ENCODE measurements at places on chromosomes 7 and 10.

- DNase-seq, result no peak
Observed at GRCh38 chr7:44072364-44073231, 7.2 kb upstream of the PGAM2 start.

GRCh38 chr7:157495594-157495993 is 158.8 kb downstream of the DNAJB6 start:
- no peak for DNase-seq

- no peak for DNase-seq
Observed at GRCh38 chr10:78757344-78757925, 311.3 kb upstream of the ZMIZ1 start.

DNA sequence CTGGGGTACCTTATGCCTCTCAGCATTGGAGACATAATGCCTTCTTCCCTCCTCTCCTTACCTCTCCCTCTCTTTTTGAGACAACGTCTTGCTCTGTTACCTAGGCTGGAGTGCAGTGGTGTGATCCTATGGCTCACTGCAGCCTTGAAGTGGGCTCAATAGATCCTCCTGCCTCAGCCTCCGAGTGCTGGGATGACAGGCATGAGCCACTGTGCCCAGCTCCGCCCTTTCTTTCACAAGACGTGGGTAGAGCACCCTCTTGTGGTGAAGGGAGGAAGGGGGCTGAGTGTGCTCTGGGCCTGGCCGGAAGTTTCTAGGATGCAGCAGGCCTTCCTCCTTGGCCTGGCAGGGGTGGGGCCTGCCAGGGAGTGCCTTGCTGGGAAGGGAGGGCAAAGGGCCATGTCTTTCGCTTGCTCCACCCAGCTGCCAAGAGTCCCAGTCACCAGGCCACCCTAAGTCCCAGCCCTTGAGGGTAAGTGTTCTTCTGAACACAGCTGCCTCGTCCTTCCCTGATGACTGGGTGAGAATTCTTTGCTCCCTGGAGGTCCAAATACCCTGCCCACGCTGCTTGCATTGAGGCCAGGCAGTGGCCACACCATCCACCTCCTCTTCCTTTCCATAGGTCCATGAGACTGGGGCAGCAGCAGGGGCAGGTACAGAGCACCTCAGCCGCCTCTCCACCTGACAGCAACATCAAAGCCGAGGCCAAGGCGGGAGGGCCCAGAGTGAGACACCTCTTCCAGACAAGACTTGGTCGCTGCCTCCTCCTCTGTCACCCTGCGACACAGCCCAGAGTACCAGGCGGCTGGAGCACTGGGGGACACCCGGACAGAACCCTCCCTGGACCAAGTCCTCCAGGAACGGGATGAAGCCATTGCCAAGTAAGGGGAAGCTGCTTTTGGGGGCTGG is 3.7 kb downstream of the ABHD11 start:
- peak; percentile 65 for DNase-seq

GRCh38 chr7:2821842-2822507 is 22.1 kb downstream of the GNA12 start:
- no peak for DNase-seq

DNA sequence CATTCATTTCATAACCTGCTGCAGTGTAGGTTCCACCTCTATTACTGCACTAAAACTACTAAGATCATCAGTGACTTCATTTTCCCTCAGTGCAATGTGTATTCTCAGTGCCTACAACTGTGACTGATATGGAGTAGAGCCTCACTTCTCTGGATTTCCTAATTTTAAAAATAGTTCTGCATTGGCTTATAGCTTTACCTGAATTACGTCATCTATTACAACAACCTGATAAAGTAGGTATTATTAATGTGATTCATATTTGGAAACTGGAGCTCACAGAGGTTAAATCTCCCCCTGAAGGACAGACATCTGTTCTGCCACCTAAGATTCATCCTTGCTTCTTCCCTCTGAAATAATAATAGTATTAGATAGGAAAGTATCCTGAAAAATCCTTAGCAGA is 70.9 kb upstream of the NOBOX start:
- DNase-seq, result no peak

DNA sequence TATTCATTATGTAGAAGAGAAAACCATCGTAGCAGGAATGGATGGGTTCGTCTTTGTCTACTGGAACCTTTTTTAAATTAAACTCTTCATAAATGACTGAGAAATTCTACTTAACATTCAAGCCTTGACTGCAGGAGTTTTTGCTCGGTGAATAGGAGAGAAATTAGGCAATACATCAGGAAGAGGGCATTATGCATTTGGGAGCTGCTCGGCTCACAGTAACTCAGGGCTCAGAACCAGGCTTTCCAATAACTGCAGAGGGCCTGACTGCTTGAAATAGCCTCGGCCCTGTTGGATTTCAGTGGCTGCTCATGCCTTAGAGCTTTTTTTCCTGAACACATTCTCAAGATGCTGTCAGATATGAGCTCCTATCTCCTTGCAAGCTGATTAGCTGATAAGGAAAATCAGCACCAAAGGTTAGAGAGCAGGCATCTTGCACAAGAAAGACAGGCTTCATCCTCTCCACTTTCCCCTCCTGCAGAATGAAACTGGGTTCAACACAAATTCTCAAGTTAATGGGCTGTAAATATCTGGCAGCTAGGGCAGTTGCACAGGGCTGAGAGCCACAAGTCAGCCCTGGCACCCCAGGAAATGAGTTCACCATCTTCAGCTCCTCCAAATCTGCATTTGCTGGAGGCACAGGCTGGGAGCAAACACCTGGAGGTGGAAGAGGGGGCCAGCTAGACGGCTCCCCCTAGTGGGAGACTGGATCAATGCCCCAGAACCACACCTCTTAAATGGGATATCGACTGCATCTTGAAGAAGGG is 24.3 kb downstream of the TECTB start:
- DNase-seq, result no peak

- no peak for DNase-seq
Observed at GRCh38 chr7:140242057-140243031, 65.6 kb upstream of the KDM7A start.

DNA sequence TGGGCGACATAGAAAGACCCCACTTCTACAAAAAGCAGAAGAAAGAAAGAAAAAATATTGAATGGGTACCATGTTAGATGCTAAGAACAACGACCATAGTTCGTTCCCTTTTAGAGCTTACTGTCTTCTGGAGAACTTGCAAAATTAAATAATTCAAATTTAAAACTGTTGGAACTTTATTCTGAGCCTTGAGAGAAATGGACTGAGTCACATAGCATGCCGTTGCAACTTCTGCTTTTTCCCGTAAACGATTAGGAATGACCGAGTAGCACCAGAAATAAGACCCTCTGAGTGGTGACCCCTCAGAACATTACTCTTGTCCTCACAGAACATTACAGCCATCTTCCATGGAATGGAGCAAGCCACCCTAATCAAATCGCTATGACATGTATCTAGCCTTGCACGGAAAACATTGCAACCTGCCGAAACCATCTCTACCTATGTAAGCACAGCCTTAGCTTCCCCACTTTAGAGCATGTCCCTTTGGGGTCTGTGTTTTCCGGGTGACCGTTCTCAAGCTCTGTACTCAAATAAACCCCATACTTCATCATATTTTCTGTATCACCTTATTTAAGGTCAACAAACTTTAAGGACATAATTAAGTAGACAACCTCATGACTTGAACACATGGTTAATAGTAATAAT is 179.1 kb downstream of the PRKCQ start:
- no peak for DNase-seq

DNA sequence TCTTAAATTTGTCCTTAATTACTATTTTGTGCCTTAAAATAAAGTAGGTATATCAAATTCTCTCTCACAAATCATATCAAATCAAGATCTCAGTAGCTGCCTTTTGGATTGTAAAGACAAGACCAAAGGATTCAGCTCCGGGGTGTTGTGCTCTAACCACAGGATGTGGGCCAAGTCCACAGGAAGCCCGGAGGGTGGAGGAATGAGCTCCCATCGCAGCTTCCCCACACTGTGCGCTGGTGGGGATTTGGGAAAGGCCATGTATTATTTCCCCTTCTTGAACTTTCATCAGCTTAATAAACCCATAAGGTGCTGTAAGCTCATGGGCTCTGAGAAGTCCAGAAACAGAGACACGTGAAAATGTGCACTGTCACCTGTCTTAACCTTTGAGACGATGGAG is 241.6 kb upstream of the TCERG1L start:
- no peak for DNase-seq

GRCh38 chr10:106577266-106577665 is 587.2 kb downstream of the SORCS1 start:
- DNase-seq, result no peak

DNA sequence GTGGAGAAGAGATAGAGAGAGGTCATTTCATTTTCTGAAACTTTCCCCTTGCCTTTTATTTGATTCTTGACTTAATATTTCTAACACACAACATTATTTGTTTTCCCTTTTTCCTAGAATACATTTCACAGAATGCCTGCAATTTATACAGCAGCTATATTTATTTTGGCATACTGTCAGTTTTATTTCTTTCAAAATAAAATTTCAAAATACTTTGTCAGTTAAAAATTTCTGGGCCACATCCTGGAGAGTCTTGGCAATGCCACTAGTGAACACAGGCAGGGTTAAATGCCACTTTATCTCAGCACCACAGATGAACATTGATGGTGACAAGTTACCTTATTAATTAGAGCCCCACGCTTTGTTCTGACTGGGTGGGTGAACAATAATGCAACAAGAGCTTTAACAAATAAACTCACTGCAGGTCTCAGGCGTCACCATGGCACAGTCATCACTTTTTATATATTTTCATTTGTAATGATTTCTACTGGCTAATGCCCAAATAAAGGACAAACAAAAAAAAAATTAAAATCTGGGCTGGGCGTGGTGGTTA is 494.0 kb downstream of the KIF20B start:
- DNase-seq, result no peak

DNA sequence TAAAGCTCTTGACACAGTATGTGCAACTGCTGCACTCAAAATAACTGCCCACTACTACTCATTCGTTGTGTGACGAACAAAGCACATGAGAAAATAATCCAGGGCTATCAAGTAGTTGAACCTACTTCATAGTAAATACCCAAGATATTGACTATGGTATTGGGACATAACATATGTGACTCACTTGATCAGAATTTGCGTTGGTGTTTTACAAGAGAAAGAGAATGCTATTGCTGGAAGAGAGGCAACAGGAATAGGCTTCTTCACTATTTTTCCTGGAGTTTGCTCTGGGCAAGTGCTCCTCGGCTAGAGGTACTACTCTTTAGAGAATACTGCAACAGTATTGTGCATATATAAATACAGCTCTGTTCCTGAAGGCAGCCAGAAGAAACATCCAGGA is 2.5 kb downstream of the DGKB start:
- no peak for DNase-seq

DNA sequence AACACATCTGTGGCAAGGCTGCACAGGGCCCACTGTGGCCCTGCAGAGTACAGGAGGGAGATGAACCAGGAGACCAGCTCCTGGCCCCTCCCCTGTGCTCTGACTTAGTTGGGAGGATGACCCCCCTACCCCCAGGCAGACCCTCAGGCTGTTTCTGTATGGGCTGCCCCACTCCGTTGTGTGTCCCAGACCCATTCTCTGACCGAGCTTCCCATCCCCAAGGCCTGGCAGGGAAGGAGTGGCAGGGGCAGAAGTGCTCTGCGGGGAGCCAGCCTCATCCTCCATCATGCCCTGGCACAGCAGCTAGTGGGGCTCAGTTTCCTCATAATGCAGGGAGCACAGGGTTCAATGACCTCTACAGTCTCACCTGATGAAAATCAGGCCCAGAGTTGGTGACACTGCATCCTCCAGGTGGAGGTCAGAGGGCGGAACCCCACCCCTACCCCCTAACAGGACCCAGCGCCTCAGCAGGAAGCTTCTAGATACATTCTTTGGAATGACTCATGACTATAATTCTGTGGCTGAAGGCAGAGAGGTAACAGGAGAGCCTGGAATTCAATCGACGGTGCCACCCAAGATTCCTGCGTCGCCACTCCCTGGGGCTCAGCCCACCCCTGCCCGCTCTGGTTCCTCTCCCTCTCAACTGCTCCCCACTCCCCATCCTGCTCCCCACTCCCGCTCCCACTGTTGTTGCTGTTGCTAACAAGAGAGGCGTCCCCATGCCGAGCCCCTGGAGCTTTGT is 18.2 kb downstream of the PODXL start:
- DNase-seq, result no peak

DNA sequence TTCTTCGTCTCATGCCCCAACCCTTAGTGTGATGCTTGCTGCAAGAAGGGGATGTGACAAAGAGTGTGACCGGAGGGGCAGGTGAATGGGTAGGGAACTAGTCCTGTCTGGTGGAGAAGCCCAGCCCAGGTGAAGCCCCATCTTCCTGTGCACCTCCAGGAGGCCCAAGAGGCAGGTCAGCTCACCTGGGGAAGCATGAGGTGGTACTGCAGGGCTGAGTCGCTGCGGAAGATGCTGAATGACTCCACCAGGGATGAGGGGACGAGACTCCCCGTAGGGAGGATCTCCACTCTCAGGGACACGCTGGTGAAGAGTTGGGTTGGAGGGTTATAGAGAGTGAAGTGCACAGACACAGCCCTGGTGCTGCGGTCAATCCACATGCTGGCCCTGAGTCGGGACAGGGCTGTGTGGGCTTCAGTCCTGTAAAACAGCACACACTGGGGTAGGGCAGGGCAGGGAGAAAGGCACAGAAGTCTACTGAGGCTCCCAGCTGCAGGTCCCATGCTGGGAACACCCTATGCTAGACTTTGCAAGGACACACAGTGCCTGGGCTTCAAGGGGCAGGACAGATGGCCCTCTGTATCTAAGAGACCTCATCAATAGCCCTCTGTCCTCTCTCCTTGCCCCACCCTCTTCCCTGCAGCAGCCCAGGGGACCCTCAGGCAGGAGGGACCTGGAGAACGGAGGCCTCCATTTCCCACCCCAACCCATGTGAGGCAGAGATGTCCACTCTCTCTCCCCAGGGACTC is 136.5 kb downstream of the PKD1L1 start:
- DNase-seq, result no peak

DNA sequence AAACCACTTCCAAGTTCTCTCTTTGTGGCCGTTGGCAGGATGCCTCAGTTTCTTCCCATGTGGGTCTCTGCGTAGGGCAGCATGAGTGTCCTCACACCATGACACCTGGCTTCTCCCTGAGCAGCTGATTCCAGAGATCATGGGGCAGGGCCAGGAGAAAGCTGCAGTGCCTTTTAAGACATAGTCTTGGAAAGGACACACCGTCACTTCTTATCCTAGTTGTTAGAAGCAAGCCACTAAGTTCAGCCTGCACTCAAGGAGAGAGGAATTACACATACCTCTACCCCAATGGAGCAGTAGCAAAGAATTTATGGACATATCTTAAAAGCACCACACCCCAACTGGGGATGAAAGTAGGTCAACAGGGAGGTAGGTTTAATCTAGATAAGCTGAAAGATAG is 16.4 kb downstream of the NODAL start:
- no peak for DNase-seq

DNA sequence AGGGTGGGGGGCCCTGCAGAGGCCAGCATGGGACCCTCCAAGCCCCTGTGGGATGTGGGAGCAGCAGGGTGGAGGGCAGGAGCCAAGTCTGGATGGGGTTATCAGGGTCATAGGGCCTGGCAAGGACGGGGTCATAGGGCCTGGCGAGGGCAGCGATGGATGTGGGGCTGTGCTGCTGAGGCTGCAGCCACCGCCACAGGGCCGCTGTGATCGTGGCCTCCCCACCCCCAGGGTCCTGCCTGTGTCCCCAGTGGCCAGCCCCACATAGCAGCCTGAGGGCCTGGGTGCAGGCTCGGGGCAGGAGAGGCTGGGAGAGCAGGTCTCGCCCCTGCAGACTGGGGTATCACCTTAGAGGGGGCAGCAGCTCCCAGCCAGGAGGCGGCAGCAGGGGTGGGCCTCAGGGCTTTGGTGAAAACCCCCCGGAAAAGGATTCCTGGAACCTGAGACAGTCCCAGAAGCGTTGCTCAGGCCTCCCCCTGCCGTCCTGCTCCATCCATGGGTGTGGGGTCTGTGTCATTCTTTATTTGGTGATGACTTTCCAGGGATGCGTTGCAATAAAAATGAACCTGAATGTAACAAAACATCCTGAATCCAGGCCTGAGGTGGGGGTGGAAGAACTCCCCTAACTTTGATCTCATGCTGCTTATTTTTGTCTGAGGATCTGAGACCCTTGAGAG is 107.3 kb upstream of the SHH start:
- no peak for DNase-seq

Data from activated CD8-positive, alpha-beta memory T cell treated with anti-CD3 and anti-CD28 coated beads for 1 hour (primary cell).